Activated naive CD4-positive, alpha-beta T cell treated with anti-CD3 and anti-CD28 coated beads, Interleukin-2, amount 50 U/mL, for 16 hours (primary cell): ENCODE measurements at places on chromosomes 1 and 21.

DNA sequence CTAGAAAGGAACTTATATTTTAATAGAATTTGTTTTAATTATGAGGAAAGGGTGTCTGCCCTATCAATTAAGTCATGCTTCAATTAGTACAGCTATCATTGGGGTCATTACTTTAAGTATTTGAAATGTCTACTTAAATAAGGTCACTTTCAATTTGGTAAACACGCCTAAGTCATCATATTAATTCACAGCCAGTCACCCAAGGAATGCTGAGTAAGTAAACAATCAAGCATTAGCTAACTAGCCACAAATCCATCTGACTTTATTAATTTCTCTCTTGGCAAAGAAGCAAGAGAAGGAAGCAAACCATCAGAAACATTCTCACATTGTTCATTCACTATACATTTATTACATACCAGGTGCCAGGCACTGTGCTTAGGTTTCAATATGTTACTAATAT is 1.2 kb upstream of the LRRC52 start:
- DNase-seq, result no peak

DNA sequence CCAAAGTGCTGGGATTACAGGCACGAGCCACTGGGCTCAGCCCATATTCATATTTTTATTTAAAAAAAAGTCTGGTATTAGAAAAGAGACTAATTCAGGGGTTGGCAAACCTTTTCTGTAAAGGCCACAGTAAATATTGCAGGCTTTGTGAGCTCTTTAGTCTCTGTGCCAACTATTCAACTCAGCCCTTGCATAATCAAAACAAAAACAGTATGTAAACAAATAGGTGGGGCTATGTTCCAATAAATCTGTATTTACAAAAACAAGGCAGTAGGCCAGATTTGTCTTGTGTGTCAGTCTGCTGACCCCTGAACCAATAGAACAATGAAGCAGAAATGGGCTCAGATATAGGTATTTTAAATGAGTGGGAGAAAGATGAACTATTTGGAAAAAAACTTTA is 49.3 kb downstream of the CDC42BPA start:
- DNase-seq, result no peak

DNA sequence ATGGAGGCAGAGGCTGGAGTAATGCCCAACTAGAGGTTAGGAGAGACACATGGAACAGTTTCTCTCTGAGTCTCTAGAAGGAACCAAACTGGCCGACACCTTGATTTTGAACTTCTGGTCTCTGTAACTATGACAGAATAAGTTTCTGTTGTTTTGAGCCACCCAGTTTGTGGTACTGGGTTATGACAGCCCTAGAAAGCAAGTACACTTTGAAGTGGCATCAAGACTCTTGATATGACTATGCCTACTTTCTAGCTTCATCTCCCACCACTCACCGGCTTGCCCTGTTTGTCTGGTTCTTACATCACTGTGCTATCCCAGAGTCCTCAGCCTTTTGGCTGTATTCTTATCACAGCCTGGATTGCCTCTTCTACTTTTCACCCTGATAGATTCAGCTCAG is 230.3 kb upstream of the USP24 start:
- DNase-seq, result no peak

DNA sequence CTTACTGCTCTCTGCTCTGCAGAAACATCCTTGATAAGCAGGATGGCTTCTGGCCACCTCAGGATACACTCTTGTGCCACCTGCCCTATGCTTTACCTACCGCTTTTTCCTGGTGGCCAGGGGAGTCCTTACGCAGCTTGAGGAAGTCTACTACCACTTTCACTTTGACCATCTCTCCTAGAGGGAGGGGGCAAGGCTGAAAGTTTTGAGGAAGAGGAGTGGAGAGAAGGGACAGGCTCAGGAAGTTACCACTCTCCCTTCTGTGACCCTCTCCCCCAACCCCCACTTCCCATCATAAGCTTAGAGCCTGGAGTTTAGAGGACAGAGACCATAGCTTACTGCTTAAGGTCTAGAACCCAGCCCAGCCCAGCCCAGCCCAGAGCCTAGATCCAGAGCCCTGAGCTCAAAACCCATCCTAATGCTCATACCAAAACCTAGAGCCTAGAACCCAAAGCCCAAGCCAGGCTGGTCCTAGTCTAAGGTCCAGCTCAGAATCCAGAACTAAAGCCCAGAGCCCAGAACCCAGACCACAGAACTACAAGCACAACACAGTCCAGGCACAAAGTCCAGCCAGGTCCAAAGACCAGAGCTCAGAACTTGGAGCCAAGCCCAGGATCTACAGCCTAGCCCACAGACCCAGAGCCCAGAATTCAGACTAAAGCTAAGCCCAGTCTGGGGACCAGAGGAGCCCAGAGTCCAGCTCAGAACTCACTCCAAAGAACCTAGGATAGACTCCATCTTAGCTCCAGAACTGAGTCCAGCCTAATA is 18.0 kb upstream of the MFSD2A start:
- DNase-seq, result no peak

DNA sequence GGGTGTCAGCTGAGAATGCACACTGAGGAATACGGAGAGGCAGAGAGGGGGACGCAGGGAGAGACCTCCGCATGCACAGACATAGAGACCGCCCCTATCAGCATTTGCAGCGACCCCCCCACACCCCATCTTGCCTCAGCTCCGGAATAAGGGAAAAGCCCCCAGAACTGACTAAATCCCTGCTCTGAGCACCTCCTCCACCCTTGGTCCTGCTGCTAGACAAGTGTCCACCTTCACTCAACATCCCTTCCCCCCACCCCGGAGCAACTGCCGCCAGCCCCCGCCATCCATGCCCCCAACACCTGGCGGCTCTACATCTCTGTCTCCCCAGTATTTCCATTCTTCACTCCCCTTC is 769 bp downstream of the SV2A start:
- DNase-seq, result no peak
